ENCODE measurements at places on chromosomes 2 and 18.

DNA sequence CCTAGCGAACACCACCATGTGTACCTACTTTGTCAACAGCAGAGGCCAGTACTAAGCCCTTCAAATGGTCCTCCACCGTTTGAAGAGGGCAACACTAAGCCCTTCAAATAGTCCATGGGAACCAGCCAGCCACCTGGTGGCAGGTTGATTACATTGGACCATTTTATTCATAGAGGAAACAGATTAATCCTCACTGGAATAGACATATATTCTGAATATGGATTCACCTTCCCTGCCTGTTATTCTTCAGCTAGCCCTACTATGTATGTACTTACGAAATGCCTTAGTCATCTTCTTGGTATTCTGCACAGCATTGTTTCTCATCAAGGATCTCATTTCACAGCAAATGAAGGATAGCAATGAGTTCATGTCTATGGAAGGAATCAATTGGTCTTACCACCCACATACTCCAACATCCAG lies 10.0 kb upstream of the ZNF396 start:
- peak; percentile 72 for DNase-seq

- peak; percentile 48 for DNase-seq
Measured at GRCh38 chr2:28293416-28293815, 99.2 kb upstream of the FOSL2 start.

DNA sequence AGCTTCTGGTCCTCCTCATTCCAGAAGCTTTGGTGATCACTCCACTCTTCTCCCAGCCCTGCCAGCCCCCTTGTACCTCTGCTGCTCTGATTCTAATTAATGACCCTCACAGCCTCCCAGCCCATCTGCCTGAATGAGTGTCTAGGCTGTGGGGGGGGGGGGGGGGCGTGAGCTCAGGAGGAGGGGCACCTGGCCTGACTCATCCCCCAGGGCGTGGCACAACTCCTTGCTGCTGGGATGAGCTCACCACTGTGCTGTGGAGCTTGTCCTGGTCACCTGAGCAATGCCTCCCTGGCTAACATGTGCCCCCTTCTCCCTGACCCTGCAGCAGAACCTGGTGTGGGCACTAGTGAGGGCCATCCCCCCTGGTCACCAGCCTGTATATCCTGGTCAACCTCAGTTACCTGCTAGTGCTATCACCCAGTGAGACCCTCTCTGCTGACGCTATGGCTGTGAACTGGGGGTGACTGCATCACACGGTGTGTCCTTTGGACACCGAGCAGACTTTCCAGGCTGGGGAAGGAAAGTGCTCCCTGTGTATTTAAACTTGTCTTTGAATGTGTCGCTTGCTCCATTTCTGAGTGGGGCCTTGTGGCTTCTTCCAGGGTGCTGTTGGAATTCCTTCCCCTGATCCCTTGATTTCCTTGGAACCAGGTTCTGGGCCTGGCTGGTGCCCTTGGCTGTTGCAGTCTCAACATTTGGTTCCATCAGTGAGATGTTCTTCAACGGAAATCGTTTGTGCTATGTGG lies 41.5 kb upstream of the PUM2 start:
- peak; percentile 12 for DNase-seq

GRCh38 chr2:80062298-80062697 lies 242.3 kb downstream of the LRRTM1 start:
- no peak for DNase-seq
